Cardiac fibroblast (primary cell): ENCODE measurements at places on chromosomes 6 and 20.

DNA sequence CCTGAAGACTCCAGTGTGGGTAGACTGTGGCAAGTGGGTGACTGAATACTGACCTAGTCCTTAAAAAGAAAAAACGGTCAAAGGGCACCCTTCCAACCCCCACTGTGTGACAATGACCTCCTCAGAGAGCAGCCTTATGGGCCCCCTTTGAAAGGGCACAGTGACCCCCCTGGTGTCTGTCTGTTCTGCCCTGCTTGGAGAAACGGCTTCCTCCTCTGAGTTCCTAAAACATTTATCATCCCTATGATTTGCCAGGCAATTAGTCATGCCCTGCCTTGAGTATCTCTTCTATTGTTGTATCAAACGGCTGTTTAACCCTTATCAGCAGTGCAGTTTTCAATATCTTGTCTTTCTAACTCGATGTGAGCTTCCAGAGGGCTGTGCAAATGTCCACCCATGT is 21.0 kb upstream of the STX16 start:
- DNase-seq, result peak; percentile 43

DNA sequence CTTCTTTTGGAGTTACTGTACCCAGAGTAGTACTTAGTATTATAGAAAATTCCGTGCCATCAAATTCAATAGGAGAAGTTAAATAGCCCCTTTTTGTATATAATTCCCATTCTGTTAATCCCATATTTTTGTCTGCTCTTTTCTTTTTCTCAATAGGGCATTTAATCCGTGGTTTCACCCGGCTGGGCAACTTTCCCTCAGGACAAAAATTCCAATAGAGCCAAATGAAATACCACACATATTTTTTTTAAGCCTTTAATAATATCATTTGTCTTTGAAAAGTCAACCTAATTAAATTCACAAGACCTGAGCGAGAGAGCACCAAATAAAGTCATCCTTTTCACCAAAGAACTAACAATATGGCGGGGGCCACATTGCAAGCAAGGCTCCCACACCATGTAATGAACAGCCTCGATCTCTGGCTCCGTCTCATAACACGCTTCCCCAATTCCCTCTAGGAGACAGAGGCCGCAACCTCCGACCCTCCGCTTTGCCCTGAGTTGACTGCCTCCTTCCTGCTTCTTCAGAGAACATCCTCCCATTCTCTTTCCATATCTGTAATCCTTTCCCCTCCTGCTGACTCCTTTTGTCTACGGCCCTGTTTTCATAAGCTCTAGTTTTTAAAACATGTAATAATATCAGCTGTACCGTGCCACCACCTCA is 13.6 kb downstream of the NHSL1 start:
- DNase-seq, result no peak

- no peak for DNase-seq
Observed at GRCh38 chr20:57377350-57377749, 13.8 kb upstream of the RBM38 start.

DNA sequence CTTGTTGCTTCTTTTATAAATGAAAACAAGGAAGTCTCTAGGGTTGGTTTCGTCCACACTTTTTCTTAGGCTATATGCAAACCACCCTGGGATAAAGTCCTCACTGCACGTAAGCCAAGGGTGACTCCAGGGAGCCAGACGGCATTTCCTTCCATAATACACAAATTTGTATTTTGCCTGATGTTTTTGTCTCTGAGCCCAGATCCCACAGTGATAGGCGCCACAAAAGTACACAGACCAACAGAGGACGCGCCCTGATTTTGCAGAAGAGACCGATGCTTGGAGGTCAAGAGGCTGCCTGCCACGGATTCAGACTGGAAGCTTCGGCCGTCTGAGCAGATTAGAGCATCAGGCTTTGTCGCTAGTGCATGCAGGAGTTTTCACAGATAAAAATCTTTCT is 22.8 kb downstream of the FOXQ1 start:
- DNase-seq, result no peak

DNA sequence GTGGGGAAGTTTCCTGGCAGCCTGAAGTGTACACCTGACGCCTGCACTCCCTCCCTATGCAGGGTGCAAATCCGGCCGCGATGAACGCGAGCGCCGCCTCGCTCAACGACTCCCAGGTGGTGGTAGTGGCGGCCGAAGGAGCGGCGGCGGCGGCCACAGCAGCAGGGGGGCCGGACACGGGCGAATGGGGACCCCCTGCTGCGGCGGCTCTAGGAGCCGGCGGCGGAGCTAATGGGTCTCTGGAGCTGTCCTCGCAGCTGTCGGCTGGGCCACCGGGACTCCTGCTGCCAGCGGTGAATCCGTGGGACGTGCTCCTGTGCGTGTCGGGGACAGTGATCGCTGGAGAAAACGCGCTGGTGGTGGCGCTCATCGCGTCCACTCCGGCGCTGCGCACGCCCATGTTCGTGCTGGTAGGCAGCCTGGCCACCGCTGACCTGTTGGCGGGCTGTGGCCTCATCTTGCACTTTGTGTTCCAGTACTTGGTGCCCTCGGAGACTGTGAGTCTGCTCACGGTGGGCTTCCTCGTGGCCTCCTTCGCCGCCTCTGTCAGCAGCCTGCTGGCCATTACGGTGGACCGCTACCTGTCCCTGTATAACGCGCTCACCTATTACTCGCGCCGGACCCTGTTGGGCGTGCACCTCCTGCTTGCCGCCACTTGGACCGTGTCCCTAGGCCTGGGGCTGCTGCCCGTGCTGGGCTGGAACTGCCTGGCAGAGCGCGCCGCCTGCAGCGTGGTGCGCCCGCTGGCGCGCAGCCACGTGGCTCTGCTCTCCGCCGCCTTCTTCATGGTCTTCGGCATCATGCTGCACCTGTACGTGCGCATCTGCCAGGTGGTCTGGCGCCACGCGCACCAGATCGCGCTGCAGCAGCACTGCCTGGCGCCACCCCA is 1.2 kb downstream of the GPR6 start:
- no peak for DNase-seq

GRCh38 chr20:47810116-47810677 is 24.9 kb upstream of the SULF2 start:
- DNase-seq, result no peak

DNA sequence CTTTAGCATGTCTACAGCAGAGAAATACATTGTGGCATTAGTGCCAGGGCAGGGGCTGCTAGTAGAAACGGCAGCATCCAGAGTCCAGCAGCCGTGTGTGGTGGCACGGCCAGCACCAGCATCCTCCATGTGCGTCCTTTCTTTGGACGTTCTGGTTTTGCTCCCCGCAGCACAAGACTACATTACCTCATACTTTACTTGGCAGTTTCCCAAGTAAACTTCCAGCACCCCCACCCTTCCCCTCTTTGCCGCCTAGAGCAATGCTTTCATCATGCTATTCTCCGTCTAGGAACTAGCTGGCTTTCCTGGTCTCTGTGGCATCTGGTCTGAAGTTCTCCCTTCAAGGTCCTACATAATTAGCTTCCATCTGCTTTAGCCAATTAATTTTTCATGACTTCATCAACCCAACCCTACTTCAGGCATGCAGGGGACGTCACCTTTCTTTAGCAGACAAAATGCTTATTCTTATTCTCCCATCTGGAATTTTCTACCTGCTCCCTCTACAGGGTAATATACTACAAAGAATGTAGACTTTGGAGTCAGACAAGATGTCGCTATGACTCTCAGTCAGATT is 67.6 kb downstream of the BLOC1S5 start:
- DNase-seq, result peak; percentile 89

GRCh38 chr6:30775104-30775503 is 30.8 kb upstream of the IER3 start:
- DNase-seq, result peak; percentile 47

DNA sequence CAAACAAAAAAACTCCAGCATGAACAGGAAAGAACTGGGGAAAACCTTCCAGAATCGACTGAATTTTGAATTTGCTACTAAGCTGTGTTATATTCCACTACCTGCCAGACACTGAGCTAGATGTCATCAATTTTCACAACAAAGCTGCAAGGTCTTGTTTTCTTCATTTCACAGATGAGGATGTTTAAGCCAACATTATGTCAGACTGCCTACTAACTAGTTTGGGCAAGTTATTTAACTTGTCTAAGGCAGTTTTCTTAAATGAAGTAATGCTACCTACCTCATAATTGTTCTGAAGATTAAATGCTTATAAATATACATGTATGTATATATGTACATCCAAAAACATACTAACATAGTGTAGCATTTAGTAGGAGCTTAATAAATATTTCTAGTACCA is 144.4 kb downstream of the MMS22L start:
- no peak for DNase-seq

GRCh38 chr6:2360126-2360525 is 114.7 kb upstream of the GMDS start:
- no peak for DNase-seq

DNA sequence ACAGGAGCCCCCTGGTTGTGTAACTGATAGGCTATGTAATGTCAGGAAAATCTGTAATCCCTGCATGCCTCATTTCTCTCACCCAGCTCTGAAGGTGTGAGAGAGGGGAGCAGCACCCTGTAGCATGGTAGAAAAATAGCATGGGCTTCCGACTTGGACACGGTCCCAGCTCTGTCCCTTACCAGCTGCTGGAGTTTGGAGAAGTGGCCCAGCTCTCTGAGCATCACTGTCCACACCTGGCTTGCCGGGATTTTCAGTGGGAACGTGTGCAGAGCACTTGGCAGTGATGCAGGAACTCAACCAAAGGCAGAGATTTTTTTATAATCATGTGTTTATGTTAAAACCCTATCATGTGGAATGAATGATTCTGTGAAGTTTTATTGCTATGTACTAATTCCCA is 34.6 kb downstream of the STK35 start:
- no peak for DNase-seq

DNA sequence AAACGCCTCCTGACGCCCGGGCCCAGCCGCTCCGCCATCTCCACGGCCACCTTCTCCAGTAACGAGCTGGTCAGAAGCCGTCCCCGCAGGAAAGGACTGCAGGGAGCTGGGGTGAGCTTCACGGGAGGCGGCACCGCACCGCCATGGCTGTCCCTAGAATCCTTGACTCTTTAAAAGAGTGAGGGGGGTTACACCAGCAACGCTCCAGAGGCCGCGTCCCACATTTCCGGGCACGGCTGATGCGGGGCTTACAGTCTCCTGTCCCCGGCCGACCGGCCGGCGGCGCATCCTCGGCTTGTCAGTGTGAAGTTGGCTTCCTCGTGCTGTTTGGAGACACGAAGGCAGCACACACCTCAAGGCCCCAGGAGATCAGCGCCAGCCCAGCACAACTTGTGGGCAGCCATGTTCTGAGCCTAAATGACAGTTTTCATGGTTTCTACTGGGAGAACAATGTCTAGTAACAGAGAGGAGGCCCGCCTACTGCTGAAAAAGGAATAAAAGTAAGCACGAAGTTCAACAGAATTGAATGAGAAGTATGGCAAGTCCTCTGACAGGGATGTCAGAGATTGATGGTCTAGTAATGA is 30.4 kb downstream of the SLC2A4RG start:
- no peak for DNase-seq

DNA sequence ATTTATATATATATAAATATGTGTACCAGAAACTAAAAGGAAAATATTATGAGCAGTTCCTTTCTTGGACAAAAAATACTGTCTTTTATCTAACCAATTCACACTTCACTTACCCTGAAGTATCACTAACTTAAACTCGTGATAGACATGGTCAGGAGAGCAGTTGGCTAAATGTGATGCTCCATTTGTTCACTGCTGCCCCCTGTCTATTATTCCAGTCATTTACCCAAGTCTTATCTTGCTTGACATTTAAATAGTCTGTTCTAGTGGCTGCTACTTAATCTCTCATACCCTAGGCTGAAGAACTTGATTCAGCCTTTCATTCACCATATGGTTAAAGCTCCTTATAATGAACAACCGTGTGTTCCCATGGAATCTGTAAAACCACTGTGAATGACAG is 789.6 kb upstream of the EYS start:
- no peak for DNase-seq

DNA sequence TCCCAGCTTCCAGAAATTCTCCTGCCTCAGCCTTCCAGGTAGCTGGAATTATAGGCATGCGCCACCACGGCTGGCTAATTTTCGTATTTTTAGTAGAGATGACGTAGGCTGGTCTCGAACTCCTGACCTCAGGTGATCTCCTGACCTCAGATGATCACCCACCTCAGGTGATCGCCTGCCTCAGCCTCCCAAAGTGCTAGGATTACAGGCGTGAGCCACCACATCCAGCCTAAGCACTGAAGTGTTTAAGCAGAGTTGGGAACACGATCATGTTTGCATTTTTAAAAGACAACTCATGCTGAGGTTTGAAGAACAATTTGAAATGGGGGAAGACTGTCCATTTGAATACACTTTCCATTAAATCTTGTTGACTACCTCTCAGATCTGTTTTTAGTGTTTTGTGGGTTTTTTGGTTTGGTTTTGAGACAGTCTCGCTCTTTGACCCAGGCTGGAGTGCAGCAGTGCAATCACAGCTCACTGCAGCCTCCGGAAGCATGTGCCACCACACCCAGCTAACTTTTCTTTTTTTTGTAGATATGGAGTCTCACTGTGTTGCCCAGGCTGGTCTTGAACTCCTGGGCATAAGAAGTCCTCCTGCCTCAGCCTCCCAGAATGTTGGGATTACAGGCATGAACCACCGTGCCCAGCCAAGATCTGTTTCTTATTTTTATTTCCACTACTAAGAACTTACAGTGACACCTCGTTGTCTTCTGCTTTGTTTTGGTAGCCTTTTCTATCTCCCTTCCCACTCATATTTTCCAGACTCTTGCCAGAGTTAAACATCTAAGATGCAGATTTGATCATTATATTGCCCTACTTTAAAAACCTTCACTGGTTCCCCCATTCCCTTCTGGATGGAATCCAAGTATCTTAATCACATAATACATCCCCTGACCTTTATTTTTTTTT is 5.5 kb downstream of the CASP8AP2 start:
- DNase-seq, result no peak

DNA sequence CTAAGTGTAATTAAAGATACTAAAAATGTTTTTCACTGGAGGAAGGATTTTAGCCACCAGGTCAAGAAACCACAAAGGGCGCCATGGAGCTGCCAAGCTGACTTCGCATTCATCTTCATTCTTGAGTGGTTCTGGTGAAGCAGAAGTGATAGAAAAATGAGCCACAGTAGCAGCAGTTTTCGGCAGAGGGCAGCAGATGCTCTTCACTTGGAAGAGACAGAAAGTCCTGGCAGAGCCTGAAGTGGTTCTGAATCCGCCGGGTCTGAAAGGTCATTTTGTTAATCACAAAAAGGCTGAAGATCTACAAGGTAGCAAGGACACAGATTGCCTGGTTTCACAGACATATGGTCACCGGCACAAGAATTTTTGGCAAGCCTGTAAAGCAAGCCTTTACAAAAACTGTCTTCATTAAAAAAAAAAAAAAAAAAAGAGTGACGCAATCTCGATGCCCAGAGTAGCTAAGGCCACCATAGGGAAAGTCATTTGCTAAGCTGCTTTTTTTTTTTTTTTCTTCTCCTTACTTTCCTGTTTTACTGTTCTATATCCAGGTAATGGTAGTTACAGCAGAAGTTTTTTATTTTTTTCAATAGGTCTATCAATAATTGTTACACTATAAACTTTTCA is 345.1 kb upstream of the AGPAT4 start:
- peak; percentile 51 for DNase-seq

- DNase-seq, result no peak
Observed at GRCh38 chr20:42974347-42974746, 215.4 kb downstream of the PTPRT start.

GRCh38 chr6:29708432-29709179 is 14.6 kb upstream of the HLA-F start:
- DNase-seq, result no peak

GRCh38 chr6:36242626-36243025 is 27.2 kb upstream of the PNPLA1 start:
- no peak for DNase-seq

- peak; percentile 62 for DNase-seq
Observed at GRCh38 chr6:14147891-14148290, 30.3 kb downstream of the CD83 start.

GRCh38 chr6:29720863-29721262 is 2.4 kb upstream of the HLA-F start:
- no peak for DNase-seq
